ENCODE measurements at places on chromosomes 6 and 20.

DNA sequence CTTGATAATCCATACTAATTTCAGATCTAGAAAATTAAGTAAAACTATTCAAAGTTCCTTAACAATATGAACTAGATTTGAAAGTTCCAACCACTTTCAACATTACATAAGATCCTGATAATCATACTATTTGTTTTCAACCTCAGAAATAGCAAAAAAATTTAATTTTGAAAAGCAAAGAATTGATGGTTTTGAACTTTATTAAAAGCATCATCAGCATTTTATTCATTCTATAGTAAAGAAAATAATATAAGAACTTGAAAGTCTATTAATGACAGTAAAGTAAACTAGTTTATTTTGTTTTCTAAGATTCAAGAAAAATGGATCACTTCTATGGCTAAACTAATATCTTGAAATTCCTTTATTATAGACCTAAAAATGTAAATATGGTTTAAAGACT, 26.8 kb downstream of the EYS start:
- no peak for DNase-seq

DNA sequence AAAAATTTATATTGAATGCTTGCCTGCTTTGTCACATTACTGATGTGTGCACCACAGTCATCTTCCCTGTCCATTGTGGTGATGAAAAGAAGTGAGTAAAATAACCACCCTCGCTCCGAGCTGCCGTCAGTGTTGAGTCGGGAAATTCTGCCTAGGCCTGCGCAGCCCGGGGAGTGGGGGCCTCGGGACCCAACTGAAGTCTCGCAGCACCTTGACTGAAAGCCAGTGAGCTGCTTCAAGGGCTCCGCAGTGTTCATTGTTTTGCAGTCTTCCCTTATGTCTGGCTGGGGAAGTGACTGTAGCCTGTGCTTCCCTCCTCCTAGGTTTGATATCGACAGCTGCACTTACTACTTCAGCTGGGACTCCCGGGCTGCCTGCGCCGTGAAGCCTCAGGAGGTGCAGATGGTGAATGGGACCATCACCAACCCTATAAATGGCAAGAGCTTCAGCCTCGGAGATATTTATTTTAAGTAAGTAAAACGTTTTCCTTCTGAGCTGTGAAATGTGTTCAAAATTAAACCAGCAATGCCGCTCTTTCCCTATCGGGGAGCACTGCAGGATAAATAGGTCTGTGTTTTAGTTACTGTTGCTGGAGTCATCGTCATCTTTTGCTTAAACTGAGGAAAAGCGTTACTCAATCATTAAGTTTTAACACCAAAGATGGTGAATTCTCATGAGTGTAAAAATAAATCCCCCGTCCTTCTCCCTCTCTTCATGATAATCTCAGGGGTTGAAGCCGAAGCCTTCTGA, 32.7 kb upstream of the SLC22A1 start:
- no peak for DNase-seq

- DNase-seq = no peak
Observed at GRCh38 chr6:34696189-34696738, 303 bp downstream of the ILRUN start.

GRCh38 chr6:53931086-53931485, 136.3 kb downstream of the LRRC1 start:
- DNase-seq = no peak

DNA sequence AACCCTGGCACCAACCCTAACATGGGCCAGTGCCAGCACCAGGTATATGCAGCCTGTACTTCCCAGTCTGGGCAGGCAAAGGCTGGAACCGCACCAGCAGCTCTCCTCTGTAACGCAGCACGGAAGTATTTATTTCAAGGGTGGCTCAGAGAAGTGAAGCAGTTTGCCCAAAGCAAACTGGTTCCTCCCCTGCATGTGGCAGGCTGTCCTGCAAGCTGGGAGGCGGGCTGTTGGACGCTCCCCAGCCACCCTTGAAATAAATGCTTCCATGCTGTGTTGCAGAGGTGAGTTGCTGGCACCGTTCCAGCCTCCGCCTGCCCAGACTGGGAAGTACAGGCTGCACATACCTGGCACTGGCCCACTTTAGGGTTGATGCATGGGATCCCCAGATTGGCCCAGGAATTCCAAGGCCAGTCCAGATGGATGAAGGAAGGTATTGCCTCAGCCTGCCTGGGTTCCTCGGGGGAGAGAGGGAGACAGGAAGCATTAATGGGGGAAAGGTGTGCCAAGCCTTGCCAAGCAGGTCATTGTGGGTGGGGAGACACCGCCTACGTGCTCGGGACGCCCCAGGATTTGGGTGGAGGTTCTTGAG, 49.8 kb downstream of the PPARD start:
- DNase-seq = no peak

GRCh38 chr20:21279706-21280521, 23.2 kb upstream of the XRN2 start:
- no peak for DNase-seq

DNA sequence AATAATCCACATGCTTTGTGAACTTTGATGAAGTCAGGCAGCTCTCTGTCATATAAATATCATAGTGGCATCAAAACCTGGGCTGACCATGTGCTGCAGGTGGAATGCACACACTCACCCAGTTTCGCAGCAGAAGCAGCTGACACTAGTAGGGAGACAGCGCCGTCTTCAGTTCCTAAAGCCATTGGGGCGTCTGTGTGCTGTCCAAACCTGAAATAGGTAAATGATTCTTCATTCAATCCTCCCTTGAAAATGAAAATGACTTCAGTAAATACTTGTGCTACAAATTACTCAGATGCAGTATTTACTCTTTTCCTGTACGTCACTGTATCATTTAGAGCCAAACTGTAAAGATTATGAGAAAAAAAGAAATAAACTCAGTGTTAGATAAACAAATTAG, 127.5 kb downstream of the EYA4 start:
- DNase-seq = no peak

- no peak for DNase-seq
Observed at GRCh38 chr20:37911838-37912281, 8.9 kb downstream of the VSTM2L start.

Measured in D721Med (cell line).